ENCODE measurements at places on chromosomes 1 and 21.

DNA sequence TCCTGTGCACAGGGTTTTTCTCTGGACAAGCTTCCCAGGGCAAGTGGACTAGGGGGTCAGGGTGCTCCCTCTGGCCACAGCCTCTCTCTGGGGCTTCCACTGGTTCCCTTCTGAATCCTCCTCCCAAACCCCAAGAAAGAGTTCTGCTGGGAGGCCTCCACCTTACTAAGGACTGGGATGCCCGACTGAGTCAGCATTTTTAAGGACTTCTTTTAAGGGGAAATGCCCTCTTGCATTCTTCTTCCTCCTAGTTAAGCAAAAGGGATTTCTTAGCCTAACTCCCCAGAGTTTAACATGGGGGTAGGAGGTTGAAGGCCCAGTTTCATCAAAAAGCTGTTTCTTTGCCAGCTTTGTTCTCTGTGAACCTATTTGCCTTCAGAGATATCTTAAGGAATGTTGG is 99.7 kb upstream of the KRTAP19-8 start:
- H3K4me3 ChIP-seq = no peak overlapping the region
- H3K36me3 ChIP-seq = peaks cover 15% of the 10 kb centered on the region
- no peak for DNase-seq
- no peak overlapping the region for H3K27ac ChIP-seq
- H3K4me1 ChIP-seq = peaks cover 18% of the 10 kb centered on the region

DNA sequence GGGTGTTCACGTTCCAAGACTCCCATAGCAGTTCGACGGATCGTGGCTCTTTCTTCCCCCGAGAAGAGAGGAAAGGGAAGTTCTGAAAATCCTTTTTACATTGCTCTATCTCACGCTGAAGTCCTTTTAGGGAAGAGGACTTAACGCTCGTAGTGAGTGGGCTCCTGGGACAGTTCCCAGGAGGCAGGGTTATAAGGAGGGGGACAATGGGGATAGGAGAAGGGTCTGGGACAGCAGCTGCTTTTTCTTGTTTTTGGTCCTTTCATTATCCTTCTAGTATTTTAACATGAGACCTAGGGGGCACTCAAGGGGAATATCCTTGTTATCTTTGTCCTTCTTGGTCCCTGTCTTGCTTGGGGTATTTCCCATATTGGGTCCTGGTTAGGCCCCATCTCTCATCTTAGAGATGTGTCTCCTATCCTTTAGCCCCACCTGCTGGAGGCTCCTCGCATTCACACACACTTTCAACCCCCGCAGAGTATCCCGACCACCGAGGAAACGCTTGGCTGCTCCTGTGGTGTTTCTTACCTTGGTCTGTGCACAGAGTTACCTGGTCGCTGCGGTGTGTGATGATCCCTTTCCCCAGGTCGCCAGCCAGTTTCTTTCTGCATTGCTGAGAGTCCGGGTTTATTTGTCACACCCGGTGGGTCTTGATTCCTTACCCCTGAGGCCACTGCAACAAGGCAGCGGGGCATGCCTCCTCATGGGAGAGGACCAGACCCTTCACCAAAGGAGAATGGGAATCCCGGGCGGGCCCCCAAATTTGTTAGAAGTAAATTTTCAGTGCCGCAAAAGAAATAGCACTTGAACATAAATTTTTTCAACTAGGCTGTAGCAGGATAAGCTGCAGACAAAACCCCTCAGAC is 29.7 kb downstream of the SCCPDH start:
- peak; percentile 73 for DNase-seq
- H3K4me1 ChIP-seq = no peaks in the 10 kb centered on the region
- H3K4me3 ChIP-seq = no peak overlapping the region
- H3K36me3 ChIP-seq = no peaks in the 10 kb centered on the region

GRCh38 chr1:244962130-244962529 is 97.8 kb upstream of the HNRNPU start:
- H3K27me3 ChIP-seq = peaks cover 4% of the 10 kb centered on the region
- no peak overlapping the region for H3K4me3 ChIP-seq
- no peaks in the 10 kb centered on the region for H3K36me3 ChIP-seq

GRCh38 chr21:38326899-38327298 is 70.1 kb downstream of the KCNJ15 start:
- no peaks in the 10 kb centered on the region for H3K36me3 ChIP-seq
- H3K27ac ChIP-seq = no peak overlapping the region
- H3K27me3 ChIP-seq = no peaks in the 10 kb centered on the region
- H3K4me3 ChIP-seq = no peak overlapping the region
- H3K4me1 ChIP-seq = no peaks in the 10 kb centered on the region

- no peaks in the 10 kb centered on the region for H3K36me3 ChIP-seq
- peak overlapping the region; percentile 44 for H3K4me3 ChIP-seq
- no peak overlapping the region for H3K27ac ChIP-seq
- peaks cover 4% of the 10 kb centered on the region for H3K4me1 ChIP-seq
- peaks cover 49% of the 10 kb centered on the region for H3K27me3 ChIP-seq
- DNase-seq = no peak
Observed at GRCh38 chr1:29259802-29260441, 23.6 kb downstream of the PTPRU start.

All from activated CD8-positive, alpha-beta memory T cell treated with anti-CD3 and anti-CD28 coated beads, Interleukin-2, amount 10 ng/mL, durations not matched to agents 7 days and 5 days (primary cell).